ENCODE measurements at places on chromosomes 6 and 20.

GRCh38 chr6:14381829-14382677 lies 264.5 kb downstream of the CD83 start:
- no peak for DNase-seq

DNA sequence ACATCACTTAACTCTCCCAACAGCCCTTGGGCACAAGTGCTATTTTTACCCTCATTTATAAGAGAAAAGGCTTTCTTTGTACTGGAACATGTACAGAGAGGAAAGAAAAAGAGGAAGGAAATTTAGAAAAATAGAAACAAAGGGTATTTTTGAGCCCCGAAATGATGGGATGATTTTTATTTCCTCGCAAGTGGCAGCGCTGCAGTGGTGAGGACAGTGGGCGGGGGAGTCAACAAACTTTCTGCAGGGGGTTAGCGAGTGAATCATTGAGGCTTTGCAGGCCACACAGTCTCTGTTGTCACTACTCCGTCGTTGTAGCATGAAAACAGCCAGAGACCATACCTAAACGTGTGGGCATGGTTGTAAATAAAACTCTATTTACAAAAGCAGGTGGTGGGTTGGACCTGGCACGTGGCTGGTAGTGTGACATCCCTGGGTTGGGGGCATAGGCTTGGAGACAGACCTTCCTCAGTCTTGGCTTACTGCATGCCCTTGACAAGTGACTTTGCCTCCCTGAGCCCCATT lies 25.5 kb upstream of the OCSTAMP start:
- DNase-seq = no peak

DNA sequence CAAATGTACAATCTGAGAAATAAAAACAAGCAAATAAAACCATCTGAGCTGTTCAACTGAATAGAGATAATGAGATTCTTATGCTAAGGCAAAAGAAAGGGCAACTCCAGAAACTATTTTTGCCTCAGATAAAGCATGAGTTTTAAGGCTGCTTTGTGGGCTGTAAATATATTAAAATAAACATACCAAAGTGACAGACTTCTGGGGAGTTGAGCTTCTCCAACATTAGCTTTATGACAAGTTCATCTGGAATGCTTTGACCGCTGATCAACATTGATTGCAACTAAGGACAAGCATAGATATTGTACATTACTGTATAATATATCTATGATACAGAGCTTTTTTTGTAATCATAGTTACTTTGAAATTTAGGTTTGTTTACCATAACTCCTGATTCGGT lies 19.3 kb downstream of the AK9 start:
- no peak for DNase-seq

DNA sequence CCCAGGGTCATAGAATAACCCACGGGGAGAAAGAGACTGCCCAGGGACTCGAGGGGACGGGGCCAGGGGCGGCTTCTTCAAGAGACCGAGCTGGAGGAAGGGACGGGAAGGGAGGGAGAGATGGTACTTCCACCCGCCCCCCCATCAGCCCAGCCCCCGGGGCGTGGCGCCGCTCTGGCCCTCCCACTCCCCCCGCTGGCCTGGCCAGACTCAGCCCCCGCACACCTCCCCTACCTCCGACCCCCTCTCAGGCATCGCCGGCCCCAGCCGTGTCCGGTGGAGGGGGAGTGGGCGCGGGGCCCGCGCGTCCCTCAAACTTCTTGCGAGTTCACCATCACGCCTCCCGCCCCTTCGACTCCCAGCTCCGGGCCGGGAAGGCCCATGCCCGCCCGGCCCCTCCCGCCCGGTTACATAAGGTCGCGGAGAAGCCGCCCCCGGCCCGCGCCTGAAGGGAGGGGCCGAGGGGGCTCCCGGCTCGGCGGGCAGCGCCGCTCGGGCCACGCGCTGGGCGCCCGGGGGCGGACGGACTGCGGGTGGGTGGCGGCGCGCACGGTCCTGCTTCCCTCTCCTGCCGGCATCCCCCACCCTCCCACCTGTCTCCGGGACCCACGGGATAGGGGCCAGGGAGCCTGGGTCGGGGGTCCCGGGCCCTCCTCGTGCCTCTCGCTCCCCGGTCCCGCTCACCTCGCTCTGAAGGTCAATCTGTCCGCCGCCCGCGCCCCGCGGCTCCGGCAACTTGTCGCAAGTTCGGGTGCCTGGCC lies 562 bp downstream of the TFEB start:
- peak; percentile 87 for DNase-seq

DNA sequence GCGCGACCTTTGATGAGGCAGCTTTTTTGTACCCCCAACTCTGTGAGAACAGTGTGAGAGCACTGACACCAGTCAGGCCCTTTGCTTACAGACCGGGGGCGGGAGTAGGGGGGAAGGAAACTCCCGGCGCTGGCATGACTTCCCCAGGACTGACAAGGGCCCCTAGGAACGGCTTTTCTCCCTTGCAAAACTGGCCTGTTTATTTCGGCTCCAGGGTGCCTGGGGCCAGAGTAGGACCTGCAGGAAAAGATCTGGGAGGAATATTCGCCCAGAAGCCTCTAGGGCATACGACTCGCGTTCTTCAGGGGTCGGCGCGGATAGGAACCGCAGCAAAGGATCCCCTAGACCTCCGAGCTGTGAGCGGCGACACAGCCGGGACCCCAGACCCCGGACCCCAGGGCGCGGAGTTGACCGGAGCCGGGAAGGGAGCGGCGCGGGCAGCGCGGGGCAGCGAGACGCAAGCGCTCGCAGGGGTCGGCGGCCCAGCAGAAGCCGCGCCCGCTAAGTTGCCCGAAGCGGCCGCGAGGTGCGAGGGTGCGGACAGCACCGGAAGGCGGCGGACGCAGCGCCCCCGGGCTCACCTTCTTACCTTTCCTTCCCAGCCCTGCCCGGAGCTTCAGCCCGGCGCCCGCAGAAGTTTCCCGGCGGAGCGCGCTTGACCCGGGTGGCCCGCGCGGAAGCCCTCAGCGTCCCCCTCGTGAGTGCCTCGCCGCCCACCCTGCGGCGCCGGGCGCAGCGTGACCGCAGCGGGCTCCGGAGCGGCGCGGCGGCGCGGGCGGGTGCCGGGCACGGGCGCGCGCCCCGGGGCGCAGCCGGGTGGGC lies at the start of gene POPDC3:
POPDC3 (minus strand) TSS at position 771 of the 822 bp plus-strand sequence. CDS start 18,105 bp downstream, outside the sequence.
- DNase-seq = peak; percentile 30

GRCh38 chr20:25077610-25078169 lies 4.3 kb downstream of the VSX1 start:
- DNase-seq = no peak

DNA sequence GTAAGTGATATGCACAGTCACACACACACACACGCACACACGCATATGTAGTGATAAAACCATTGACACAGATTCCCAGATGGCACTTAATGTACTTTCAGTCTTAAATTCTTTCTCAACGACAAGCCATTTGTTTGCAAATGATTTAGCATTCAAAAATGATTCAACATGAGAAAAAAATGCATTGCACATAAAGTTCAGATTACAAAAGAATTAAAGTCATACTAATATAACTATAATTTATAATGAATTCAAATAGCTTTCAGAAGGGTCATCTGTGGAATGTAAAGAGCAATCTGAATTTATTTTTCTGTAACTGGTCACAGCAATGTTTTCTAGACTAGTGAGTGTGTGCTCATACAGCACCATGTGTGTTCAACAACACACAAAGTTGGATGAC lies 521.6 kb upstream of the ZNF337 start:
- no peak for DNase-seq

DNA sequence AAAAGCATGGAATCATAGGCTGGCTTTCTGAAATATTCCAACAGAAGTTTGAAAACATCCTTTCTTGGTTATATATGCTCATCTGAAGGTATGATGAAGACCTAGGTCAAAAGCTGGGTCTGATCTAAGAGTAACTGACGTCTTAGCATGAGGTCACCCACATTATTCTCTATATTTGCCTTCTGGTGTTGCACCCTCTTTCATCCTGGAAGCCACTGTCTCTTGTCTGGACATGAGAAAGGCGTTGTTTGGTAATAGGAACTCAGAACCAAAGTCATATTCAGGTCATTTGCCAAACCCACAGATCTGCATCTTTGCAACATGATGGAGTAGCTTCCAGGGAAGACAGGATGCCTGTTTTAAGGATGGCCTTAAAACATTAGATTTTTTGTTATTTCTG lies 17.6 kb downstream of the GABRR1 start:
- no peak for DNase-seq

GRCh38 chr6:158818581-158819212 lies 471 bp downstream of the EZR start:
- DNase-seq = peak; percentile 58

- no peak for DNase-seq
These were observed 9.8 kb downstream of the ZFP64 start for GRCh38 chr20:52181766-52182165.

DNA sequence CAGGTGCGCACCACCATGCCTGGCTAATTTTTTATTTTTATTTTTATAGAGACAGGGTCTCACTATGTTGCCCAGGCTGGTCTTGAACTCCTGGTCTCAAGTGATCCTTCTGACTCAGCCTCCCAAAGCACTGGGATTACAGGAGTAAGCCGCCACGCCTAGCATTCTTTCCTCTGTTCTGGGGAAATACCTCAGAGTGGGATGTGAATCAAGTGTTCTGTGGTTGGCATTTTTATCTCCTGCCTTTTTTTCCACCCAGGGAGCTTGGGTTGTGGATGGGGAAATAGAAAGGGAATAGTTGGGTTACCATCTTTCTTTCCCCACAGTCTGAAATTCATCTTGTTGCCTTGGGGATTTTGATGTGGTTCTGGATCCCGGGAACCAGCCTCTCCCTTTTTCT lies 24.1 kb downstream of the TFAP2C start:
- no peak for DNase-seq

- no peak for DNase-seq
These were observed 3.5 kb downstream of the PIGU start for GRCh38 chr20:34673412-34673811.

DNA sequence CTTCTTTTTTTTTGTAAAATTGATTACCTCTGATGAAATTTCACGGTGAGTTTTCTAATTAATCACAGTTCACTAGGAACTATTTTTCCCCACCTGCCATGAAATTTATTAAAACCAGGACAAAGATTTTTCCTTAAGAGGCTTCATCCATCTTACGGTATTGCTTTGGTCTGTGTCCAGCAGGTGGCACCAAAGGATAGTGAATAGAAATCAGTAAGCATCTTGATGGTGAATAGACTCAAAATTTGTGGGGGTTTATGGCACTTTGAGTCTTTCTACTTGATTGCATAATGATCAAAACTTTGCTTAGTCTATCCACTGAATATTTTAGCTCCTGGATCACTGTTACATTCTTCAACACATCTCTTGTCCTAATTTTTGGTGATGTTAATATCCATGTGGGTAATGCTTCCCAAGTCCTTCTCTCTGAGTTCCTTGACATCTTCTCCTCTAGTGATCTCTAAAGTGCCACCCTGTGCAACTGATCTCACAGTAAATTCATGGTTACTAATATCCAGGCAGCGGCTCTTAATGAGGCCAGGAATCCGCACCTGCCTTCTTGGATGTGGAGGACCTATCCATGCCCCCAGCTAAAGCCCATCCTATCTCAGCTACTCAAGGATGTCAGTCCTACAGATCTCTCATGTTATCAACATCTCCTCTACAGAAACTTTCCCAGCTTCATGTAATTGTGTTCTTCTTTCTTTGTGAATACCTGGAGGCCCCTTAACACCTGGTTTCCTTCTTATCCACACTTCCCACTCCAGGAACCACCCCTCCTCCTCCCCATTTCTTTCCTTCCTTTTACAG lies 54.5 kb downstream of the STMND1 start:
- DNase-seq = peak; percentile 47

GRCh38 chr6:132526461-132526860 lies 11.6 kb upstream of the TAAR9 start:
- no peak for DNase-seq

GRCh38 chr20:59578436-59579403 lies 25.6 kb upstream of the PHACTR3 start:
- DNase-seq = no peak

- no peak for DNase-seq
These were observed 70.1 kb upstream of the LOC128125822 start for GRCh38 chr6:63502156-63502555.

GRCh38 chr6:14216946-14217684 lies 99.5 kb downstream of the CD83 start:
- no peak for DNase-seq

DNA sequence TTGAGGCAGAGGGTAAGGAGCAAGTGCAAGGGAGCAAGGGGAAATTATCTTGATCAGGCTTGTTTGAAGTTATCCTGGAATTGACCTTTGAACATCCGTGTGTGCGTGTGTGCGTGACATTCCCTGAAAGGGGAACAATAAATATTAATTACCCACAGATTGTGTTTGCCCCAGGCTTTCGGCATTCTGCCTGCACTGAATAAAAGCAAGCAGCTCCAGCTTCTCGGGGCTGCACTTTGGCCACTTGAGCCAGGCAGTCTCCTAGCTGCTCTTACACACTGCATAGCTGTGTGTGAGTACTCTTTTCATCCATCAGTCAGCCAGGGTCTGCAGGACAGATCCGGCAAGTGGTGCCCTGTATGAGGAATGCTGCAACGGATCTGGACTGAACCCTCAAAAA lies 107.7 kb upstream of the BTN3A2 start:
- no peak for DNase-seq

DNA sequence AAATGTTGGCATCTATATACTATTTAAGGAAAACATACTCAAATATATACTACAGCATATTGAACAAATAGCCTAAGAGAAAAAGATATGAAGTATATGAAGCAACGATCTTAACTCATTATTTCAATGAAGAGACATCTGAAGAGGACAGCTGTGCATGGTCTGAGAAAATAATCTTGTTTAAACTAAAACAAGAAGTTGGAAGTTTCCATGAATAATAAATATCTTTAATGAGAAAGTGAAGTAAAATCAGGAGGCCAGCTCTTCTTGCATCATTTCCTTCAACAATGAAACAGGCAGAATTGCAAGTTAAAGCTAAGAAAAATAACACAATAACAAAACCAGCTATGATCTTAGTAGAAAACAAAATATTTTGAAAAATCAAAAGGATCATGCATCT lies 1265.4 kb upstream of the MAP3K7 start:
- no peak for DNase-seq

- no peak for DNase-seq
These were observed 72.8 kb upstream of the BLCAP start for GRCh38 chr20:37600486-37600885.

All from RWPE1 (cell line).